Dorsolateral prefrontal cortex (tissue), 122 donors: ENCODE measurements at places on chromosomes 7 and 10.

DNA sequence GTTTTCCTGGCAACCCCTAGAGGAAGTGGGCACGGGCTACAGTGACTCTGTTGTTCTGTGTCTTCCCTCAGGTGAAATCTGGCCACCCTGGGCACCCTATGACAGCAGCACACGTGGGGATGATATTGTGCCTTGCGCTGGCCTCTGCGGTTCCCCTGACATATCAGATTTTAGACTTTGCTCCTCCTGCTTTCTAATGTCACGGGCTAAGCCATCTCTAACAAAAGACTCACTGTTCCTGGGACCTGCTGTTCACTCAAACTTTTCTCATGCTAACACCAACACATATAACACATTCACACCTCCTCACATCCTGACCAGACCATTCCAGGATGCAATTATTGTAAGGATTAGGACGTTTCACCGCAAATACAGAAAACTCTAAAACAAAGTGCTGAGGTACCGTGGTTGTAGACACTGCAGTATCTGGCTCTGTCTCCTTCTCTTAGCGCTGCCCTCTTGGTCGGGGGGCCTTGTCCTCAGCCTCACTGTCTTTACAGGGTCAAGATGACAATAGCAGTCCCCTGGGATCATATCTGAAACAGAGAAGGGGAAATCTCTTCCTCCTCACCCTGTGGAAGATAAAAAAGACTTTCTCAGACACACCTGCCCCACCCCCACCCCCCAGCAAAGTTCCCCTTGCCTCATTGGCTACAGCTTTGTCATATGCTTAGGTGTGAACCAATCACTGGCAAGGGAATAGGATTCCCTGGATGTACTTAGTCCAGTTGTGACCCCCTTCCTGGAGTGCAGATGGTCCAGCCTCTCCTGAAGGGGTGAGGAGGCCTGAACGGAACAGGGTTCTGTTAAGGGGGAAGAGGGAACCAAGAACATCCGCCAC lies 14.1 kb downstream of the CHN2 start:
- no peak for DNase-seq

DNA sequence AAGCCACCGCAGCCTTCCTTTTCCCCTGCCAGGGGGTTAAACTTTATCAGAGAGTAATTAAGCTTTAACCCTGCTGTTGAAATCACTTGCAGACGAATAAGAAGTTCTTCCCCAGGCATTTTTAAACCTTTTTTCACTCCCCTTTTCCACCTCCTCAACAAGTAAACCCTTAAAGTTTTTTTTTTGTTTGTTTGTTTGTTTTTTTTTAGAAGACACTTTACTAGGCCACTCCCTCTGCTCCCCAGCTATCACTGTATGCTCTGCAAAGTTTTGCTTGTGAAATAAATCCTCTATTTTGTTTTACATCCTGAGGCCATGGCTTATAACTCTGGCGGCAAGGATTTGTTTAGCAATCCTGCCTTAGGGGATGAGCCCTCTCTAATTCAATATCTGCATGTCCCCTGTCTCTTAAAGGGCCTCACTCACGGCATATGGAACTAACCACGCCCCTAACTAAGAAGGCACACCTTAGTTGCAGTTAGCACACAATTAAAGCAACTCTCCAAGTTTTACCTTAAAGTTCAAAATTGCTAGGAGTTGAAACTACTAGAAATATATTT lies 1354.7 kb upstream of the LRRTM3 start:
- no peak for DNase-seq

- DNase-seq, result peak; percentile 61
Observed at GRCh38 chr10:24952143-24952706, at the start of gene PRTFDC1. Gene PRTFDC1 (minus strand): TSS chr10:24952606. CDS start chr10:24952575, 31 bp downstream.

GRCh38 chr7:109376576-109376975 lies 806.9 kb downstream of the DNAJB9 start:
- no peak for DNase-seq

DNA sequence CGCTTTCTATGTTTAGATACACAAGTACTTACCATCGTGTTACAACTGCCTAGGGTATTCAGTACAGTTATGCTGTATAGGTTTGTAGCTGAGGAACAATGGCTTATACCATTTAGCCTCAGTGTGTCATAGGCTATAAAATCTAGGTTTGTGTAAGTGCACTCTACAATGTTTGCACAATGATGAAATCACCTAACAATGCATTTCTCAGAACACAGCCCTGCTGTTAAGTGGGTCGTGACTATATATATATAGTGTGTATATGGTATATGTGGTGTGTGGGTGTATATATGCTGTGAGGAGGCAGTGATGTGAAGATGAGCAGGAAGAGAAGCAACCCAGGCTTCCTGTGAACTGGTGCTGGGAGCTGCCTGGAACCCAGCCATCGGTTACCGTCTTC lies 65.6 kb upstream of the MKI67 start:
- no peak for DNase-seq

GRCh38 chr7:144588559-144589051 lies 185.1 kb upstream of the NOBOX start:
- DNase-seq, result no peak
